ENCODE measurements at places on chromosomes 3 and 15.

DNA sequence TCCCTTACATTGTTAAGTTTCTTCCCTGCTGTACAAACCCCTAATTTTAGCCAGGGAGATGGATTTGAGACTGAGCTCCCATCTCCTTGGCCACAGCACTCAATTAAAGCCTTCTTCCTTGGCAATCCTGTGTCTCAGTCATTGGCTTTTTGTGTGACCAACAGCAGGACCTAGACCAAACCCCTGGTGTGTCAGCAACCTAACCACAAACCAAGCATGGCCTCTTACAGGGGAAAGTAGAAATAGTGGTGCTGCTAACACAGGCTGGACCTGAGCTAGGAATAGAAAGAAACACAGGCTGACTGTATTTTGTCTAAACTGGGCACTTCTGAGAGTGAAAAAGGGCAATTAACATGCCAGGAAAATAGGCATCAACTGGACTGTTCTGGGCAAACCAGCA lies 37.9 kb downstream of the PPCDC start:
- DNase-seq, result no peak

- DNase-seq, result no peak
These were observed 144.4 kb downstream of the KCNAB1 start for GRCh38 chr3:156264771-156265170.

GRCh38 chr3:171184372-171184771 lies 157.9 kb upstream of the SLC2A2 start:
- DNase-seq, result no peak

DNA sequence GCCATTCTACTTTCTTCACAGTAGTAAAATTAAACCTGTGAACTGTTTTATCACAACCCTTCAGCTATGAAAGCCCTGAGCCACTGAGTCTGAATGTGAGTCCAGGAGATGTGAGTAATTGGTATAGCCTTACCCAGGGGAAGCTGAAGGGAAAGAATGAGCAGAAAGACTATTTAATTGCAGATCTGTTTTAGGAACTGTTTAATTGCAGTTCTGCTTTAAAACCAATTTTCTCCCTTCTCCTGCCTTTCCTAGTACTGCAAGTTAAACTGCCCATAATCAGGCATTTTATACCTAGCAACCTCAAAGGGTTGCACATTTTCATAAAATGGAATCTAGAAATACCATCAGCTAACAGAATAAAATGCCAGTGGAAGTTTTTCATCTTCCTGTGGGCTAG lies 476.7 kb downstream of the OCA2 start:
- DNase-seq, result no peak

GRCh38 chr3:102457644-102458043 lies 22.8 kb downstream of the ZPLD1 start:
- DNase-seq, result no peak

GRCh38 chr3:122253581-122253980 lies 70.1 kb downstream of the CASR start:
- DNase-seq, result no peak

GRCh38 chr15:95025924-95026728 lies 794.8 kb downstream of the MCTP2 start:
- no peak for DNase-seq

GRCh38 chr3:28099296-28099695 lies 142.1 kb upstream of the CMC1 start:
- no peak for DNase-seq

- peak; percentile 75 for DNase-seq
These were observed 76.5 kb downstream of the HMG20A start for GRCh38 chr15:77497110-77497737.

DNA sequence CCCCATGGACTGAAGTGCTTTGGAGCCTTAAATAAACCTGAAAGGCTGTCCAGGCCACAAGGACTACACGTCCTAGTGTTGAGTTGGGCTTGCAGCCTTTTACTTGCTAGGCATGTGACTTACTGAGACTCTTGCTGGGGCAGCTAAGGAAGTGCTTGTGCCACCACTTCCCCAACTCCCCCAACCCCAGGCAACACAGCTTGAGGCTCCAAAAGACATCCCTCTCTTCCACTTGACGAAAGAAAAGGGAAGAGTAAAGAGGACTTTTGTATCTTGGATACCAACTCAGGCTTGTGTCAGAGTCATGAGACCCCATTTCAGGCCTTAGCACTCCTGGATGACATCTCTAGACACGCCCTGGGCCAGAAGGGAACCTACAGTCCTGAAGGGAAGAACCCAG lies 109.8 kb downstream of the XRN1 start:
- no peak for DNase-seq

DNA sequence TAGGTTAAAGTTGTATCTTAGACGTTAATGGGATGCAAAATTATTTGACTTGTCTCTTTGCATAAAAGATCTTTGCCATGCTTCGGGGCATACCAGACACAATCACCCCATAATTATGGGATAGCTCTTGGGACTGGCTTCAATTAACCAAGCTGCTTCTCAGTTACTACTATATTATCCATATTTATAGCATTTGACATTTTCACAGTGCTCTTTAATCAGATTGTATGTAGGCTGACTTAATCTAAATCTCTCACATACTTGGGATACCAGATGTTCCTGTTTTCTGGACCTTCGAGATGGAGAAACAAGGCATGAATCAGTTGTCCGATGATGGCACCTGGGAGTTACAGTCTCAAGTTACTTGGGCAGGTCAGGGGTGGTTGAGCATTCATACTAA lies 27.2 kb upstream of the ABHD17C start:
- DNase-seq, result no peak

GRCh38 chr15:87609474-87609873 lies 647.1 kb downstream of the NTRK3 start:
- DNase-seq, result no peak

- no peak for DNase-seq
These were observed 3.5 kb downstream of the ZNF710 start for GRCh38 chr15:90004671-90005070.

DNA sequence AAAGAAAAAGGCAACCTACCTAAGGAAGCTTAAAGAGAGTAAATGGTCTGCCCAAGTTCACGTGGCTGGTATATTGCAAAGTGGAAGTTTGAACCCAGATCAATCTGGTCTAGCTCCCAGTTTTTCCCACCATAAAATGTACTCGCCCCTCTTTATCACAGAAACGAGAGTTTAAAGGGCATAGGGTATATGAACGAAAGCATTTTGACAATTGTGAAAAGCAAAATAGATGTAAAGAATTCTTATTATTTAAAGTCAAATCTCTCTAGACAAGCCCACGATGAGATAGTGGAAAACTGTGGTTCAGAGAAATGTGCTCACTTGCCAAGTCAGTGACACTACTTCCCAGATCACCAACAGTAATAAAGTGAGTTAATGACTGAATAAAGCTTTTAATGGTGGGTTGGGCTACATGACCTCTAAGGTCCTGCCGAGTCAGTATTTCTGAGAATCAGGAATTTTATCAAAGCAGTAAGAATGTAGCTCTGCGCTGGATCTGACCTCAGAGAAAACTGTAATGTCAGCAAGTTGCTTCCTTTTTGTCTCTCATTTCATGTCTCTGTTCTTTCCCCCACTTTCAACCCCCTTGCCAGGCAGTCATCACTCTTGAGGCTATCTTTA lies 23.3 kb upstream of the NEO1 start:
- DNase-seq, result no peak

- no peak for DNase-seq
These were observed at the start of gene MSL2 for GRCh38 chr3:136196064-136196400. Gene MSL2 (minus strand): TSS chr3:136196335. CDS start chr3:136195113, 1,222 bp downstream.

DNA sequence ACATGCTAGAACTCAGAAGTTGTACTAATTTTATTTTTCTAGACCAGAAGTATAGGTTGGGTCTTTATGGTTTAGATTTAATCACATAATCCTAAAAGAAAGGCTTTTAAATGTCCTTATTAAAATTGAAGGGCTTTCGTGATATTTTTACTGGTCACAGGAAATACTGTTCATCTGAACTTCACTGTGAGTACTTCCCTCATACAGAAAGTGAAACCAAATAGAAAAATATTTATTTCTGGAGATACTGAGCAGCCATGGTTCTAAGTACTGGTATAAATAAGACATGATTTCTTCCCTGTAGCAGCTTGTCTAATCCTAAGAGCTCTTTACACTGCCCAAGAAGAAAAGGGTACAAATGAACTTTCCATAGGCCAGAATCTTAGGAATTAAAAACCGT lies 2.0 kb downstream of the SNRK start:
- DNase-seq, result no peak

DNA sequence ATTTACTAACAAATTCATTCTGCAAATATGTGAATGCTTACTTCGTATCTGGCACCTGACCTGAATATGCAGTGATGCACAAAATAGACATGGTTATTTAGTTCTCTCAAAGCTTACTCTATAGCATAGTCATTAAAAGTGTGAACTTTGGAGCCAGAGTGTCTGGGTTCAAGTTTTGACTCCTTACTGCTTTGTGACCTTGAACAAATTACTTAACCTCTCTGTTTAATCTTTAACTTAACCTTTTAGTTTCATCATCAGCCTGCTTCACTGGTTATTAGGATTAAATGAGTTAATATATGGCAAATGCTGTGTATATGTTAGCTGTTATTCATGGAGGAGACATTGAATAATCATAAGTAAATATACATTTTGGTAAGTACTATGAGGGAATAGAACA lies 12.1 kb upstream of the MGA start:
- DNase-seq, result no peak

All from NCI-H2171 (cell line).